MG63 (cell line): ENCODE measurements at places on chromosomes 12 and 14.

DNA sequence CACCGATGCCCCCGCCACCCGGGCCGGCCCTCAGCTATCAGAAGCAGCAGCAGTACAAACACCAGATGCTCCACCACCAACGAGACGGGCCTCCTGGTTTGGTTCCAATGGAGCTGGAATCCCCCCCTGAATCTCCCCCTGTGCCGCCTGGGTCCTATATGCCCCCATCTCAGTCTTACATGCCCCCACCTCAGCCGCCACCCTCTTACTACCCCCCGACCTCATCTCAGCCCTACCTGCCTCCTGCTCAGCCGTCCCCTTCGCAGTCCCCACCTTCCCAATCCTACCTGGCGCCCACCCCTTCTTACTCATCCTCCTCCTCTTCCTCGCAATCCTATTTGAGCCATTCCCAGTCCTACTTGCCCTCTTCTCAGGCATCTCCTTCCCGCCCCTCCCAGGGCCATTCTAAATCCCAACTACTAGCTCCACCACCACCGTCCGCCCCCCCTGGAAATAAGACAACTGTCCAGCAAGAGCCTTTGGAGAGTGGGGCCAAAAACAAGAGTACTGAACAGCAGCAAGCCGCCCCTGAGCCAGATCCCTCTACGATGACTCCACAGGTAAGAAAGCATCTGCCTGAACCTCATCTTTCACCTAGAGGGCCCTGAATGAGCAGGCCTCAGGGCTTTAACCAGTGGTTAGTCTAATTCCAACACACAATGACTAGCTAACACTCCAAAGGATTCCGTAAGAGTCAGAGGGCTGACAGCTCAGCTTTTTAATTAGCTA, 851 bp downstream of the YLPM1 start:
- peak; percentile 1 for DNase-seq

- no peak for DNase-seq
Measured at GRCh38 chr14:23537351-23538049, 14.1 kb downstream of the ZFHX2 start.

DNA sequence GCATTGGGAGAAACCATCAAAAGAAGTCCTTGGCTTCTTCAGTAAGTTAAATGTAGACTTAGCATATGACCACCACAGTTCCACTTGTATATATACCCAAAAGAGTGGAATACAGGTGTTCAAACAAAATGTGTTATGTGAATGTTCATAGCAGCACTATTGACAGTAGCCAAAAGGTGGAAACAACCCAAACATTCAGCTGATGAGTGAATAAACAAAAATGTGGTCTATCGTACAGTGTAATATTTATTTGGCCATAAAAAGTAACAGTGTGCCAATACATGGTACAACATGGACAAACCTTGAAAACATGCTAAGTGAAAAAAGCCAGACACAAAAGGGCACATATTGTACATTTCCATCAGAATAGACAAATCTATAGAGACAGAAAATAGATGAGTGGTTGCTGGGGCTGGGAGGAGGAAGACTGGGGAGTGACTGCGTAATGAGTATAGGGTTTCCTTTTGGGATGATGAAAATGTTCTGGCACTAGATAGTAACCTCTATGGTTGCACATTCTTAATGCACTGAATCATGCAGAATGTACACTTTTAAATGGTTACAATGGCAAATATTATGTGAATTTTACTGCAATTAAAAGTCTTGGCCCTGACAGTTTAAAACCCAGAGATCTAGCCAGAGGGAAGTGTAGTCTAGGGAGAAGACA, 5.5 kb downstream of the ERP29 start:
- DNase-seq: peak; percentile 47

GRCh38 chr14:22427771-22428231, 161.2 kb downstream of the DAD1 start:
- DNase-seq: no peak

- no peak for DNase-seq
Measured at GRCh38 chr12:58906917-58907316, 13.4 kb downstream of the LRIG3 start.
